T1000 (cell line): ENCODE measurements at places on chromosomes 12 and 14.

GRCh38 chr14:106547735-106548434 lies 1021.5 kb downstream of the TMEM121 start:
- no peak for DNase-seq

- no peak for DNase-seq
Observed at GRCh38 chr14:92397953-92398564, 75.1 kb downstream of the SLC24A4 start.

DNA sequence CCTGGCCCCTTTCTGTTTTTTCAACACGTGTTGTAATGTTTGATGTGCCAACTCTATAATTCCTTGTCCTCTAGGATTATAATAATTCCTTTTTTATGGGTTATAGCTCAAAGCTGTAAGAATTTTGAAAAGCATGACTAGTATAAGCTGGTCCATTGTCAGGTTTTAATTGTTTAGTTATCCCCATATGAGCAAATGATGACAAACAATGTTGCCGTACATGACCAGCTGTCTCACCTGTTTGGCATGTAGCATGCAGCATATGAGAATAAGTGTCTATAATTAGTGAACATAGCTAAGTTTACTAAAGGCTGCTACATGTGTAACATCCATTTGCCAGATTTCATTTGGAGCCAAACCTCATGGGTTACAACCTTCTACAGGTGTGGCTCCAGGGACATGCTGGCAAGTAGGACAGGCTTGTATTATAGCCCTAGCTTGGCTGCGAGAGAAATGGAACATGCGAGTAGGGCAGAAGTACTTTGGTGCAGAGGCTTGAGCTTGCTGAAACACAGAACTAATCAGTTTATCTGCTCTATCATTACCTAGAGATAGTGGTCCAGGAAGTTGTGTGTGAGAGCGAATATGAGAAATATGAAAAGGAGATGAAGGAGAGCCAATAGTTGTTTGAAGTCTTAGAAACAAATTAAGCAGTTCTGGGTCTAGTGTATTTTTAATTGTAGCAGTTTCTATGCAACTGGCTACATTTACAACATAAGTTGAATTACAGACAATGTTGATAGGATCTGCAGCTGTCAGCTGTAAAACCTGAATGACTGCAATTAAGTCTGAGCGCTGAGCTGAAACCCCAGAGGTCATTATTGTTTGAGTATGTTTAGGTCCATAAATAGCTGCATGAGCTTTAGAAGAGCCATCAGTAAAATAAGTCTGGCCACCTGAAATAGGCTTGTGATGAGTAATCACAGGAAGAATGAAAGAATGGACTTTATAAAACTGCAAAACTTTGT lies 22.6 kb upstream of the MAPKAPK5 start:
- DNase-seq = no peak

DNA sequence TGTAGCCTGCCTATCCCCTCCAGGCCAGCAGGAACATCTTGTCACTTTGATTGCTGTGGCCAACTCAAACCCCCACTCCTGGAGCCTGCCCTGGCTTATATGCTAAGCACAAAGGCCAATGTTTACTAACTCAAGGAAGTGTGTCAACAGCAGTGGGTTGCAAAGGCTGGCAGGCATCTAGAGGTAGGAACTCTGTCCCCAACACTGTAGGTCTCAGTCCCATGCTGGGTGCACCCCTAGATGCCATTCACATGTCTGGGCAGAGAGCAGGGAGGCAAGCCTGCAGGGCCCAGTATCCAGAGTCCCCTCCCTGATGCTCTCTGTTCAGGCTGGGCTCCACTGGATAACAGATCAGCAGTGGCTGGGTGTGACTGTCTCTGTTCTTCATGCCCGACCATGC lies 1.6 kb upstream of the HPD start:
- no peak for DNase-seq

GRCh38 chr12:6321905-6322304 lies 11.4 kb downstream of the PLEKHG6 start:
- no peak for DNase-seq

DNA sequence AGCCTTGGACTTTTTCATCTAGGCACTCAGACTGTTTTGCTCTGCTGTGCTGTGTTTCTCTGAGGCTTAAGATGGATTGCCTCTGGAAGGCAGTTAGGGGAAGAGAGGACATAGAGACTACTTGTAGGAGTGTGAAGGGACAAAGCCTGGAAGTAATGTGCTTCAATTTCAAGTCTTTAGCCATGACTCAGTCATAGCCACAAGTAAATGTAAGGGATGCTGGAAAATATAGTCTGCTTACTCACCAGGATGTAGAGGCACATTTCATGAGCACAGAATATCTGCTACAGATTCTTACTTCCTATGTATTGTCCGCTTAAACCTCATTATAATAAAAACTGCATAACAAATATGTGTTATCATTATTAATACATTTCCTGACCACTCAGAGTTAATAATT lies 794.3 kb upstream of the NOVA1 start:
- DNase-seq = no peak

DNA sequence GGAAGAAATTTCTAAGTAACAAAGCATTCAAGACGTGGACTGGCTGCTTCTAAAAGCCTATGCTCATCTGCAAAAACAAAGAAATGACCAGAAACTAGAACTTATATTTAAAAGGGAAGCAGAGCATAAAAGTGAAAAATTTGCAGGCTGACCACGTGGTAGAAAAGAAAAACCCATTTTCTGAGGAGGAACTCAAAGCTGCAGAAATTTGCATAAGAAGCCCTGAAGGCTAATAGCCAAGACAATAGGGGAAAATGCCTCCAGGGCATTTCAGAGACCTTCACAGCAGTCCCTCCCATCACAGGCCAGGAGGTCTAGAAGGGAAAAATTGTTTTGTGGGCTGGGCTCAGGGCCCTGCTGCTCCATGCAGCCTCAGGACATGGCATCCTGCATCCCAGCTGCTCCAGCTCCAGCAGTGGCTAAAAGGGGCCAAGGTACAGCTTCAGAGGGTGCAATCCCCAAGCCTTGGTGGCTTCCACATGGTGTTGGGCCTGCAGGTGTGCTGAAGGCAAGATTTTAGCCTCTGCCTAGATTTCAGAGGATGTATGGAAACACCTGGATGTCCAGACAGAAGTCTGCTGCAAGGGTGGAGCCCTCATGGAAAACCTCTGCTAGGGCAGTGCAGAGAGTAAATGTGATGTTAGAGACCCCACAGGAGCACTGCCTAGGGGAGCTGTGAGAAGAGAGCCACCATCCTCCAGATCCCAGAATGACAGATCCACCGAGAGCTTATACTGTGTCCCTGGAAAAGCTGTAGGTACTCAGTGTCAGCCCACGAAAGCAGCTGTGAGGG lies 55.5 kb downstream of the CHGA start:
- no peak for DNase-seq

GRCh38 chr14:100049220-100049619 lies 16.0 kb upstream of the EVL start:
- no peak for DNase-seq

GRCh38 chr12:237026-237815 lies 23.3 kb upstream of the SLC6A12 start:
- DNase-seq = no peak

GRCh38 chr14:102095231-102095870 lies 8.5 kb upstream of the HSP90AA1 start:
- DNase-seq = no peak
